ENCODE measurements at places on chromosomes 13 and 19. TPM values are rescaled to one million over a fixed set of nuclear protein-coding genes. Genes with fewer than 3 reads are reported as not detected.

Gene CACNA1A
- 0.58 TPM for total RNA-seq

Gene FLT3
- total RNA-seq = 0.18 TPM

- peak; percentile 48 for DNase-seq
These were observed 3.9 kb downstream of the ANKRD24 start for GRCh38 chr19:4186087-4186993.

DNA sequence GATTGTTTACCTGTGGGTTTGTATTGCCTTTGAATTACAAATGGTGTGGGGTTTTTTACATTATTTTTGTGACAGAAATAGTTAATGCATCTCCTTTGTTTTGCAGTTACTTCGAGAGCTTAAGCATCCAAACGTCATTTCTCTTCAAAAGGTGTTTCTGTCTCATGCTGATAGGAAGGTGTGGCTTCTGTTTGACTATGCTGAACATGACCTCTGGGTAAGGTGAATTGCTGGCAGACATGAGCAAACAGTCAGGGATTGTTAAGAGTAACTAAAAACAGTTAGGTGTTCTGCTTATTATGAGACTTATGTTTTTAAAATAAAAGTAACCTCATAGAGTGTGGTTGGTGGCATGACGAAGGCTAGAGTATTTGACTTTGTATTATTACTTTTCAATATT lies 95.0 kb downstream of the CDK8 start:
- no peak for DNase-seq

GRCh38 chr13:27461940-27462584 lies 11.7 kb upstream of the MTIF3 start:
- DNase-seq = no peak

- DNase-seq = peak; percentile 11
These were observed 29.1 kb upstream of the TSC22D1 start for GRCh38 chr13:44605275-44605674.

Measured in muscle of leg (tissue), 16 donors.